ENCODE measurements at places on chromosomes 7 and 10.

GRCh38 chr7:114088470-114088940 is 169.7 kb upstream of the PPP1R3A start:
- DNase-seq, result no peak

DNA sequence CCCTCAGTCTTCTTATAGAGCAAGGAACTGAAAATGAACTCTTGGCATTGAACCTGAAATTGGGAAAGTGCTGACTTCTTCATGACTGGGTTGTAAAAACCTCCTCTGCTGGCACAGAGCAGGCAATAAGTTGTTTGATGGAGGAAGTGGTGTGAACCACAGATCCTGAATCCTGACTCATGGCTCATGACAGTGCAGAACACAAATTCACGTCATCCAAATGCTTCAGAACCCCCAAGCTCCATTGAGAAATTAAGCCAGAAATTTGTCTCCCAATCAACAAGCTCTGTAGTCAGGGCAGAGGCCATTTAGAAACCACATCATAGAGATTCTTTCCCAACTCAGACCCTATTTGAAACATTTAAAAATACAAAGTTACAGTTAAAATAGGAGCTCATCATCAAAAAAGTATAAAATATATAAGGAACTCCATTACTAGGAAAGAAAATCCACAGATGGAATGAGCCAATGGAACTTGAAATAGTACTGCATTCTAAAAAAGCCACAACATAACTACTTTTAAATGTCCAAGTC is 10.3 kb upstream of the STK17A start:
- peak; percentile 98 for DNase-seq

GRCh38 chr10:102773986-102774385 is 30.2 kb downstream of the WBP1L start:
- peak; percentile 80 for DNase-seq

DNA sequence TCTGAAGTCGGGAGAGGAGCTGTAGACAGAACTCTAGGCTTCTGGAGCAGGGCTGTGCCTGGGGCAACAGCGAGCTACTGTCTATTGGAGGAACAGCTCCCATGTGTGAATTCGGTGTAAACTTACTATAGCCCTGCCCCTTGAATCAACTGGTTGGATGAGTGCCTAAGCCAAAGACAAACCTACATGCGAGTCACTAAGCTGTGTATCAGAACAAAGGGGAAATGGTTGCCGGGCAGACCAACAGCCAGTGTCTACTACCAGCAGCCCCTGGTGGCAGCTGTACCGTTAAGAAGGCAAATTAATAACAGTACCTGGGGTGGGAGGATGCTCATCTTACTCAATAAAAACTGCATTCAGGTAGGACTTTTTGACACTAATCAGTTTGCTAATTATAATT is 343.6 kb downstream of the ACTR3B start:
- no peak for DNase-seq

DNA sequence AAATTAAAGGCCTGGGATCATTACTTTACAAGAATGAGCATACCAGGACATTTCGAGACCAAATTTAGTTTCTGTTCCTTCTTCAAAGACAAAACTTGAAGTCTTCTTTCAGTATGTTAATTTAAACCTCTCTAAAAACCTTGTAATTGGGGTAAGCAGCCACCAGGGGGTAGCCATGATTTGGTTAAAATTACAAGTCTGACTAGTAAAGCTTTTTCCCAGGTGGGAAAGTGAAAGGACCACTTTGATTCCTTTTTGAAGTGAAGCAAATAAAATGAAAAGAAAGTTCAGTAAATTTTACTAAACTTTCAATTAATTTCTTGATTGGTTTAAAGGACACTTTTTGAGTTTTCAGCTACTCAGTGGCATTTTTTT is 294.3 kb downstream of the BBS9 start:
- no peak for DNase-seq

GRCh38 chr7:86748843-86749719 is 105.4 kb downstream of the GRM3 start:
- no peak for DNase-seq
